ENCODE measurements at places on chromosomes 13 and 19.

- peaks cover 21% of the 10 kb centered on the region for H3K4me1 ChIP-seq
- no peak overlapping the region for H3K27ac ChIP-seq
- no peaks in the 10 kb centered on the region for H3K27me3 ChIP-seq
- H3K4me3 ChIP-seq = no peak overlapping the region
- no peak for DNase-seq
- no peaks in the 10 kb centered on the region for H3K36me3 ChIP-seq
Observed at GRCh38 chr19:33290082-33290815, 12.1 kb downstream of the CEBPA start.

DNA sequence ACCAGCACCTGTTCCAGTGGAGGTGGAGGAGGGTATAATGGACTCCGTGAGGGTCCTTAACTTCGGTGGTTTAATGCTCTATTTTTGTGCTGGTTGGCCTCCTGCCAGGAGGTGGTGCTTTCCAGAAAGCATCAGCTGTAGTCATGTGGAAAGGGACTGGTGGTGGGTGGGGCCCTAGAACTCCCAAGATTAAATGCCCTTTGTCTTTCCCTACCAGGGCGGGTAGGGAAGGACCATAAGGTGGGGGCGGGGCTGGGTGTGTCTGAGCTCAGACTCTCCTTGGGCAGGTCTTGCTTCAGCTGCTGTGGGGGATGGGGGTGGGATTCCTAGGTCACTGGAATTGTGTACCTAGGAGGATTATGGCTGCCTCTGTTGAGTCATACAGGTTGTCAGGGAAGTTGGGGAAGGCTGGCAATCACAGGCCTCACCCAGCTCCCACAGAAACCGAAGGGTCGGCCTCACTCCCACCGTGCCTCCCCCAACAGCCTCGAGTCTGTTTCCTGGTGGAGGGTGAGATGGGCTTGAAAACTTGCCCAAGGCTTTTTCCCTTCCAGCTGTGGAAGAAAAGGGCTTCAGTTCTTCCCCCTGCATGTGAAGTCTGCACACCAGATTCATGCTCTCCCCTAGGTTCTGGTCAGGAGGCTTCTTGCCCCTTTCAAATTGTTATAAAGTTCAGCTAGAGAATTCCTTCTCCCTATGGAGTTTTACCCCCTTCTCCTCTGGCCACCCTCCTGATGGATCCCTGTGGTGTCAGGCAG, 60.3 kb upstream of the CLDN10 start:
- H3K4me1 ChIP-seq = no peaks in the 10 kb centered on the region
- H3K4me3 ChIP-seq = no peak overlapping the region
- H3K27me3 ChIP-seq = no peaks in the 10 kb centered on the region
- no peak for DNase-seq
- H3K36me3 ChIP-seq = no peaks in the 10 kb centered on the region

- no peaks in the 10 kb centered on the region for H3K36me3 ChIP-seq
- no peak overlapping the region for H3K4me3 ChIP-seq
- no peaks in the 10 kb centered on the region for H3K4me1 ChIP-seq
- no peak for DNase-seq
- no peak overlapping the region for H3K27ac ChIP-seq
Observed at GRCh38 chr13:103100830-103101229, 34.6 kb upstream of the SLC10A2 start.

- DNase-seq = no peak
- no peaks in the 10 kb centered on the region for H3K4me1 ChIP-seq
- no peak overlapping the region for H3K4me3 ChIP-seq
- no peaks in the 10 kb centered on the region for H3K27me3 ChIP-seq
- no peak overlapping the region for H3K27ac ChIP-seq
- no peaks in the 10 kb centered on the region for H3K36me3 ChIP-seq
Observed at GRCh38 chr13:87355451-87355850, 315.7 kb upstream of the SLITRK5 start.

DNA sequence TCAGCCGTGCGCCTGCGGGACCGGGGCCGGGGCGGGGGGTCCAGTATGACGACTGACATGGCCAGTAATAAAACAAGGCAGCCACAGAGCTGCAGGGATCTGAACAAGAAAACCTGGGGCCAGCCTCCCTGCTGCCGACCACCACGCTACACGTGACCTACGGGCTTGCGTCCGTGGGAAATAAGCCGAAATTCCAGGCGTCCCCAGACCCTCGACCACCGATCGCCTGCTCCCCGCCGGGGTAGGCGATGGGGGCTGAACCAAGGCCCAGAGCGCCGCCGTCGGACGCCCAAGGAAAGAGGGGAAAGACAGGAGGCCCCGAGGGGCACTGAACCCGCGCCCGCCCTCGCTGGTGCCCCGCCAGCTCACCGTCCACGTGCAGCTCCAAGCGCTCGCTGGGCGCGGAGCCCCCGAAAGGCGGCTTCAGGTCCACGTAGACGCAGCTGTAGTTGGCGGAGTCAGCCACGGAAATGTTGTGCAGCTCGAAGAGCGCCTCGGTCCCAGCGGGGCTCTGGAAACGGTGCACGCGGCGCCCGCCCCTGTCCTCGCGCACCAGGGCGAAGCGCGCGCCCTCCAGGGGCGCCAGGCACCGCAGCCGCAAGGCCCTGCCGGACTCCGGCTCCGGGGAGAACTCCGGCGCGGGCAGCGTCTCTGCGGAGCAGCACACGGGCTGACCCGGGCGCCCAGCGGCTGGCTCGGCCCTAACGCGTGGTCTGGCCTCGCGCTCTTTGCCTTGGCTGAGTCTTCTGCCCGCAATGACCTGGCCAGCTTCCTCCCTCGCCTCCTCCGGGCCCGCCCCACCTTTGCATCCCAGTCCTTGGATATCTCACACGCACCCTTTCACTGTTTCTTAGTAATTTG, 3.1 kb downstream of the A1BG start:
- peaks cover 23% of the 10 kb centered on the region for H3K27me3 ChIP-seq
- H3K4me3 ChIP-seq = no peak overlapping the region
- no peaks in the 10 kb centered on the region for H3K36me3 ChIP-seq
- H3K27ac ChIP-seq = no peak overlapping the region
- peaks cover 8% of the 10 kb centered on the region for H3K4me1 ChIP-seq

DNA sequence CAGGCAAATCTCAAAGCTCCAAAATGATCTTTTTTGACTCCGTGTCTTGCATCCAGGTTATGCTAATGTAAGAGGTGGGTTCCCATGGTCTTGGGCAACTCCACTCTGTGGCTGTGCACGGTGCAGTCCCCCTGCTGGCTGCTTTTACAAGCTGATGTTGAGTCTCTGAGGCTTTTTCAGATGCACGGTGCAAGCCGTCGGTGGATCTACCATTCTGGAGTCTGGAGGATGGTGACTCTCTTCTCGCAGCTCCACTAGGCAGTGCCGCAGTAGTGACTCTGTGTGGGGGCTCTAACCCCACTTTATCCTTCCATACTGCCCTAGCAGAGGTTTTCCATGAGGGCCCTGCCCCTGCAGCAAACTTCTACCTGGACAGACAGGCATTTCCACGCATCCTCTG, 266.8 kb upstream of the GPC6 start:
- DNase-seq = no peak
- H3K4me3 ChIP-seq = no peak overlapping the region
- H3K27ac ChIP-seq = no peak overlapping the region
- no peaks in the 10 kb centered on the region for H3K4me1 ChIP-seq

- no peak overlapping the region for H3K4me3 ChIP-seq
- no peaks in the 10 kb centered on the region for H3K36me3 ChIP-seq
- DNase-seq = no peak
- H3K4me1 ChIP-seq = no peaks in the 10 kb centered on the region
- no peaks in the 10 kb centered on the region for H3K27me3 ChIP-seq
- no peak overlapping the region for H3K27ac ChIP-seq
Observed at GRCh38 chr19:28021259-28022185, 1191.4 kb downstream of the UQCRFS1 start.

DNA sequence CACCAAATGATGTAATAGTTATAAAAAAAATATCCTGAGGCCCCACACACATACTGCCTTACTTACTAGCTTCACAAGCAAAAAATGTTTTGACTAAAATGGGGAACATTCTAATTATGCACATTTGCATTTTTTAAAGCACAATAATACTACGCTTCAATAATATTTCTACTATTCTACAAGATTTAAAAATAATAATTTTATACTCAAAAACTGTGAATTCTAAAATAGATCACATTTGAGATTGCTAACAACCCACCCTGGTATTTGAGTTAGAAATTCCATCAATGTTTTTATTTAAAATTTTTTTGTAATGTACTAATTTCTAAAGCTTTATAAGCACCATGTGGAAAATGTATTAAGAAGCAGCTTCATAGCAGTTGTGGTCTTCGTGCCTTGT, 24.2 kb downstream of the CCDC169 start:
- H3K4me1 ChIP-seq = no peaks in the 10 kb centered on the region
- no peak overlapping the region for H3K4me3 ChIP-seq
- no peak overlapping the region for H3K27ac ChIP-seq
- no peaks in the 10 kb centered on the region for H3K36me3 ChIP-seq

GRCh38 chr19:47231215-47232054, 436 bp upstream of the BBC3 start:
- H3K4me1 ChIP-seq = peaks cover 37% of the 10 kb centered on the region
- H3K4me3 ChIP-seq = peak overlapping the region; percentile 73
- peak; percentile 91 for DNase-seq
- no peaks in the 10 kb centered on the region for H3K36me3 ChIP-seq
- peak overlapping the region; percentile 29 for H3K27ac ChIP-seq
- H3K27me3 ChIP-seq = peaks cover 10% of the 10 kb centered on the region

- H3K4me3 ChIP-seq = no peak overlapping the region
- peaks cover 6% of the 10 kb centered on the region for H3K4me1 ChIP-seq
- no peak overlapping the region for H3K27ac ChIP-seq
Observed at GRCh38 chr19:13042443-13043130, 47.3 kb downstream of the NFIX start.
